ENCODE measurements at places on chromosomes 4 and X.

DNA sequence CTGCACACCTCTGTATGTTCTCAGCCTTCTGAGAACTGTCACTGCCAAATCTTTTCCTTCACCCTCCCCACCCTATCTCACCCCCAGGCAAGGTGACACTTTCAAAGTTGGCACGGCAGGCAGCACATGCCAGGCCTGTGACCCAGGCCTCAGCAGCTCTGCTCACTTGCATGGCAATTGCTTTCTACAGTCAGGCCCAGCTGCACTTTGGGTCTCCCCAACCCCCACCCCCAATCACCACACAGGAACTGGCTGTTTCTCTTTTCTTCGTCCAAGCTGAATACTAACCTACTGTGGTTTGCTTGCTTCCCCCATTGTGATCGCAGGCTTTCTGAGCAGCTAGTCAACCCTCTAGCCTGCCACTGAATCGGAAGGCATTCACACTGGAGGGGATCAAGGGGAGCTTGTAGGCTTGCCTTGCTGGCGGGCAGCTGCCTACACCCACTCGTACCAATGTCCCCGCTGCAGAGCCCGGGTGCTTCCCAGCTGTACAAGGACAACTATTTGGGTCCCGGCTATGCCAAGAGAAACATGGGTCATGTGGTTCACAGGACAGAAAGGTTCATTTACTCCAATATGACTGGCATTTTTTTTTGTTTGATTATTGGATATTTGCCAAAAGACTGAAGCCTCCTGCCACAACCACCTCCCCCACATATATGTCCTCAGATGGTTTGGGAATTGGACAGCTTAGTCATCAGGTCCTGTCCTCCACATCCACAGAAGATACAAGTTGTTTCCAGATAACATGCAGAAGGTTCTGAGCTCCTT lies 28.1 kb downstream of the SLC25A43 start:
- DNase-seq: no peak

GRCh38 chr4:8208565-8208964 lies 9.5 kb downstream of the SH3TC1 start:
- no peak for DNase-seq

GRCh38 chr4:150145946-150146340 lies 67.7 kb downstream of the DCLK2 start:
- DNase-seq: no peak

DNA sequence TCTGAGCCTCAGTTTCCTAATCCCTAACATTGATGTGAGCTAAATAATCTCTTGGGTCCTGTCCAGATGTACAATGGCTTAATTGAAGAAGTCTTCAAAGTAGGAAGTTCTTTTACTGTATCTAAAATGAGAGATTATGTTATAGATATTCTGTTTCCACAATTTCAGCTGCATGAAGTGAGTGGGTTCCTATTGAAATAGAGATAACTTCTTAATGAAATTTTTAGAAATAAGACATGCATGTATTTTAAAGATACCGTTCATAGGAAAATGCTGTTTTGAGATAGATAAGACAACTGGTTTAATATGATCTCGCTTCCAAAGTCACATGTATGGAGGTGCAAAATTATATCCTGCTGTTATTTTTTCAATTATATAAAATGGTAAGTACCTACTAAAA lies 71.9 kb downstream of the CLDN22 start:
- no peak for DNase-seq

- DNase-seq: peak; percentile 77
These were observed 78.8 kb upstream of the BCOR start for GRCh38 chrX:40176351-40177116.

- DNase-seq: peak; percentile 16
These were observed 70.3 kb downstream of the ARL9 start for GRCh38 chr4:56575820-56576429.

GRCh38 chr4:146023334-146023967 lies 84.8 kb upstream of the ZNF827 start:
- DNase-seq: no peak

DNA sequence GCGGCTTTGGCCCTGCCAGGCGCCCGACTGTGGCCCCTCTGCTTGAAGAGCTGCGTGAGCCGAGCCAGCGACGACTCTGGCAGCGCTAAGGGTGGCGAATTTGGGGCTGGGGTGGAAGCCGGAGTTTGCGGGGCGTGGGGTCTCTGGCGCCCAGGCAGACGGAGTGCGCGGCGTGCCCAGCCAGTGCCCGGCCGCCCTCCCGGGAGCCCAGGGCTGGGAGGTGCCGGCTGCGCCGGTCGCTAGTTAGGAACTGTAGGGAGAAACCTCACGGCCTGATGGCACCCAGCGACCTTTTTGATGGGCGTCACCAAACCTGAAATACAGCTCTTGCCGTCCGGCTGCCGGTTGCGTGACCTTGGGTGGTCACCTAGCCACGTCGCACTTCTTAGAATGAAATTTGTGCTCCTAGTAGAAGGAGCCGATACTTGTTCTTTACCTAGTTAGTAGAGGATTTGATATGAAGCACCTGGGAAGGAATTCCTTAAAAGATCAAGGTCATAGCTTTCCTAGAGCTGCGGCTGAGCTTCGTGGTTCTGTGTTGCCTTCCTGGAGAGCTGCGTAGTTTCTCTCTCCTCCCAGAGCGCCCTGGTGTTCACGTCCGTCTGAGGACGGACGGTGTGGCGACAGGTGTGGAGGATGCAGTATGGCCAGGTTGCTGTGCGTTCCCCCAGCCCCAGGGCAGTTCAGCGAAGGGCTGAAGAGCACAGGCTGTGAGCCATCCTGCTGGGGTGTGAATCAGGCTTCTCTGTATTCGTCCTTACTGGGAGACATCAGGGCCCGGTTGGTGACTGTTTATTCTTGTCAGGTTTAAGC lies 680 bp downstream of the MAEA start:
- no peak for DNase-seq

DNA sequence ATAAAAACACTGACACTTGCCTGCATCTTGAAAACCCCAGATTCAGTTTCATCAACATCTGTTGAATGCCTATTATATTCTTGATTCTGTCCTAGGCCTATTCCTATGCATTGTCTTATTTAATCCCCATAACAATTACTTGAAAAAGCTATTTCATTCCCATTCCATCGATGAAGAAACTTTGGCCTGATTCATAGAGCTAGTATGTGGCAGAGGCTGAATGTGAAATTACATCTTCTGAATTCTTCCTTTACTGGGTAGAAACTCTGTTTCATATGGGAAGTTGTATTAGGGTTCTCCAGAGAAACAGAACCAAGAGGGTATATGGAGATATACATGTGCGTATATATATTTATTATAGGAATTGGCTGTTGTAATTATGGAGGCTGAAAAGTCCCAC lies 35.0 kb upstream of the SLC4A4 start:
- no peak for DNase-seq

GRCh38 chr4:11743976-11744375 lies 315.3 kb upstream of the HS3ST1 start:
- DNase-seq: no peak
